ENCODE measurements at places on chromosomes 3 and 15.

GRCh38 chr3:72818905-72819304 is 29.3 kb downstream of the SHQ1 start:
- no peak for DNase-seq

DNA sequence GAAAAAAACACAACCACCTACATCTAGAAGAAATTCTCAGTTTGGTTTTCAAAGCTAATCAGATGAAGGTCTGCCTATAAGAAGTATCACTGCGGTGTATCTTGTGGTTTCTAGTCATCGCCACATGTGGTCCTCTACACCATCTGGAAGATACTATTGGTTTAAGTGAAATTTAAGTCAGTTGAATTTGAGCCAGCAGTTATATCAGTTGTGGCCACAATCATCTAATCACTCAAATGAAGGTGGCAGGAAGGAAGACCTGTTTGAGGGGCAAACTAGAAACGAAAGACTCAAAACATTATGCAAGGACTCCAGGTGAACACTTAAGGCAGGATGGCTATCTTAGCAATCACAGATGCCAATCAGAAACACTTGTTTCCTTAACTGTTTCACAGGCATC is 48.7 kb downstream of the ETV5 start:
- DNase-seq = no peak

GRCh38 chr3:52246728-52247408 is 1.3 kb downstream of the PPM1M start:
- DNase-seq = peak; percentile 13

GRCh38 chr3:101249522-101249921 is 70.9 kb downstream of the IMPG2 start:
- DNase-seq = no peak

DNA sequence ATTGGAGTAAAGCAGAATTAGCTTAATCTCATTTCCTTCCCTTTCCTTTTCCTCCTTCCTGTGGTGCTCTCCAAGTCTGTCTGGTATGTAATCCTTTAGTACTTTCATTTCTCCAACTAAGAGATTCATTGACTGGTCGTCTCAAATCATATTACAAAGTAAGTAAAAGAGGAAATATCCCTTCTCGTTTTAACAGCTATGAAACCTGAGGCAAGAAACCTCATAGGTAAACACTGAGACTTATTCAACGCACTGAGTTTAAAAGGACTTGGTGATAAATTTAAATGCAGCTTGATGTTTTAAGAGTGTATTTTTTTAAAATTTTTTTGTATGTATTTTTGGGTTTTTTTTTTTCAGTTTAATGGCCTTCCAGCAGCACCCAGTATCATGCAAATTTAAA is 117.2 kb upstream of the LRRC3B start:
- DNase-seq = no peak

DNA sequence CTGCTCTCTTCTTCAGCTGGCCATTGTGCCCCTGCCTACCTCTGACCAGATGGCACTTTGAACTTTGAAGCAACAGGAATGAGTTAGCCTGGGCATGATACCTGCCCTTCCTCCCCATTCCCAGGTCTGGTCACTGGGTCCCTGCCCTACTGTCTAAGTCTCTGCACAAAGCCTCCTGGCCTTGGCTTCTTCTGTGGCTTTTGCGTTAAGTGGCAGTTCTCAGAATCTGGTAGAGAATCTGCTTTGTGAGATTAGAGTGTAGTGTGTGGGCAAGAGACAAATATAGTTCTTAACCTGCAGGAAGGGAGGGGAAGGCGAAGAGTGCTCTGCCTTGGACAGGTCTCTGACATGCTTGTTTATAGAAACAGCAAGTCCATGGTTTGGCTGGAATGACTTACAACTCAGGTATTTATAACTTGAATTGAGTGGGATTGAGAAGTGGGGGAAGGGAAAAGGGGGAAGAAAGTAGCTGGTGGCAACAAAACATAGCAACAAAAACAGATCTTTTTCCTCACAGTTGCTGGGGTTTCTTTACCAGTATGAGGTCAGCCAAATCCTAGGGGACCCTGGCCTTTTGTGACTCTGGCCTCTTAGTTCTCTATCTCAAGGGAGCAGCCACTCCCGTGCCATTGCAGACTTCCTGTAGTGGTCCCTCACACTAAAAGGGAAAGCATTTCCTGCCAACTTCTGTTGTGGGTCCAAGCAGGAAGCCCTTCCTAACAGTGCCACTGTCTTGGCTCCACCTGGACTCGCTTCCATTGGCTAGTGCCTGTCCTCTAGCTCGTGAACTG is 16.7 kb downstream of the MAPKBP1 start:
- DNase-seq = no peak

DNA sequence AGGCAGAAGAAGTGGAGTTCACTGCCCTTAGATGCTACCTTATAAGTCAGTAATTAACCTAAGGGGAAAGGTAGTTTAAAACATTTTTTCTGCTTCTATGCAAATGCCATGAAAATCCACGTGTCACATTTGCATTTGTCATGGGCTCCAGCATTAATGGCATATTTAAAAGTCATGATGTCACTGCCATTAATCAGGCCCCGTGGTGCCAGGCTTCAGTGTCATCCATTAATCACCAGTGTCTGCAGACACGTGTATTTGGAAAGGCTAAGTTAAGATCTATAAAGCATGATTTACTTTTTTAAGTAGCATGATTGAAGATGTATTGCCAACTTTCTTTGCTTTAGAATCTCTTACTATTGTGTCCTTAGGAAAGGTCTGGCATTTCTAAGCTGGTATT is 857.8 kb downstream of the TUSC7 start:
- no peak for DNase-seq

DNA sequence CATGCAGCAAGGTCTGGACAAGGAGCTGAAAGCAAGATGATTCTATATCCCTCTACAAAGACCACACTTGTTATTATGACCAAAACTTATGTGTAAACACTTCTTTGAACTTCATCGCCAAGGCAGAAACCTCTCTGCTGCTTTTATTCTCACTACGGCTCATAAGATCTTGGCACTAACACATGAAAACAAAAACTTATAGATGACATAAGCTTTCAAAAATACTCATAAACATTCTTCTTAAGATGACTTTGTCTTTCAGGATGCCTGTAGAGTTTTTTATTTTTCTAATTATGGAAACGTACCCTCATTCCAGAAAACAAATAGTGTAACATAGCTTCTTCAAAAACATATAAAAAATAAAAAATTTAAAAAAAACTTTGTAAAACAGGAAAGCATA is 12.5 kb upstream of the C15orf61 start:
- DNase-seq = no peak

DNA sequence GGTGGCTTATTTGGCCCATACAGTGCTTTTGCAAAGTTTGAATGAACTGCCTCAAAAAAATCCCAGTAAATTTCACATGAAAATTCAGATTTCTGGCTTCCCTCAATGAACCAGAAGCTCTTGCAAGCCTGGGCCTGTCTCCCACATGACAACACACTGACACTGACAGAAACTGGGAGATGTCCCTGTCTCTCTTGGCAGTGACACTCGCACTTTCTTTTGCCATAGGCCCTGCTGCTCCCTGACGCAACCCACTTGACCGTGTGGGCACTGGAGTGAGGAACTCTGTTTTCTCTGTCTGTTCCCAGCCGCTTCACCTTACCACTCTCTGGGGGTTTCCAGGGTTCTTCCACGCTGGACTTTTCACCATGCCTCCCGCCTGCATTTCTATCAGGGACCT is 524.5 kb downstream of the SHQ1 start:
- DNase-seq = no peak

DNA sequence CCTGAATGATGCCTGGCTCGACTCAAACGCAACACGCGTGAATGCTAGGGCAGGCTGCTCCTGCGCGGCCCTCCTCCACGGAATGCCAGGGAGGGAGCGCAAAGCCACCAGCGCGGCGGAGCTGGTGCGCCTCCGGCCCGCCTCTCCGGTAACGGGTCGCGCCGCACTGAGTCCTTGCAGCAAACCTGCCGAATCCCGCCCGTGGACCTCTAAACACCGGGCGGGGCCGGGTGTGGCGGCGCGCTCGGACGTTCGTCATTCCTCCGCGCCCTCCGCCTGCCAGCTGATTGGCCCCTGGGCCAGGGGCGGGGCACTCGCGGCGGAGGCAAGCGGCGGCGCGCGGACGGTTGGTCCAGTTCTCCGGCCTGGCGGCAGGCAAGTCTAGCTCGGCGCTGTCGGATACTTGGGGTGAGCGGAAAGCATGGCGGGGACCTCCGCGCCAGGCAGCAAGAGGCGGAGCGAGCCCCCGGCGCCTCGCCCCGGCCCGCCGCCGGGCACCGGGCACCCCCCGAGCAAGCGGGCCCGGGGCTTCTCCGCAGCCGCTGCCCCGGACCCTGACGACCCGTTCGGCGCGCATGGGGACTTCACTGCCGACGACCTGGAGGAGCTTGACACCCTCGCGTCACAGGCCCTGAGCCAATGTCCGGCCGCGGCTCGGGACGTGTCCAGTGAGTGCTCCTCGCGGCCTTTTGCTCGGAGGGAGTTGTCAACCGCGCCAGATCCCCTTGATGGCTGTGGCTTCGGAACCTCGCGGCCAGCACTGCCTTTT is at the start of gene ATRIP:
Gene ATRIP (plus strand): TSS at position 313 of the 769 bp plus-strand sequence. CDS start 109 bp downstream, at position 422.
- peak; percentile 80 for DNase-seq

DNA sequence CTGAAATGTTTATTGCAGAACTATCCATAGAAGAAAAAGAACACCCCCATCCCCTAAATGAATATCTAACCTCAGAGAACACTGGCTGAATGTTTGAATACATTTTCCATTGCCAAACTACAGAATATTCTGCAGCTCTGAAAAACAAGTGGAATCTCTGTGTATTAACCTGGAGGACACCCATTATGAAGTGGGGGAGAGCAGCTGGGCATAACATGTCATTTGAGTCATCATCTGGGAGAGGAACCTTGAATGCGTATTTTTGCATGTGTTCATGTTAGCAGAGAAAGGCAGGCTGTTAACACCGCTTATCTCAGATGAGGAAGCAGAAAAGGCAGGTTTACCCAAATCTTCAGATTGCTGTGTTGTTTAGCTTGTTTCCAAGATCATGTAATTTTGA is 31.5 kb downstream of the ESYT3 start:
- no peak for DNase-seq
